Muscle of back (tissue), 13 donors: ENCODE measurements at places on chromosomes 7 and 10.

DNA sequence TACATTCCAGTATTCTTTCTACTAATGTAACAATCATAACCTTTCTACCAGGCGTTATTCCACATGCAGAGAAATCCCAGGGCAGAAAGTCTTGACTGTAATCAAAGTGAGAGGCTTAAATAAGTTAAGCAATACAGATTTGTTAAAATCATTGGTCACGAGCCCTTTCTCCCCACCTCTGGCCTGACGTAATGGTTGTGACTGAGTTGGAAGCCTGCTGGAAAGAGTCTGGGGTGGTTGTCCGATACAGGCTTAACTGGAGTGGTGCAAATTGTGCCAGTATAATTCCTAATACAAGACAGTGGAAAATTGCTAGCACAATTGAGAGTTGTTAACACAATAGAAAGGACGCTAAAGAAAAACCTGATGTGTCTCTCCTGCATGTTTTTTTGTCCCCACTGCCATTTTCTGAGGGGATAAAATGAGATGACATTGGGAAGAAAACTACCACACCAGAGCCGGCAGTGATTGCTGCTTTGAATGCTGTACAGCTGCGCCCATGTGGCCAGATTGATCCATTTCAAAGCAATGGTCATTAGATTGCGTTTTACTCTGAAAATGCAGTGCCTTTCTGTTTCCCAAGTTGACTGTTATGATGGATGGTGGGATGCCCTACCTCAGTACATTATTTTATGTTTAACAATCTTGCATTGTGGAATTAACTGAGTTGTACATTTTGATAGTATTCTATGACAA is 190.8 kb downstream of the POU6F2 start:
- DNase-seq = no peak

- DNase-seq = peak; percentile 2
These were observed 46.9 kb downstream of the ATE1 start for GRCh38 chr10:121880895-121881294.

- no peak for DNase-seq
These were observed 230.5 kb upstream of the TMEM229A start for GRCh38 chr7:124263232-124263827.

DNA sequence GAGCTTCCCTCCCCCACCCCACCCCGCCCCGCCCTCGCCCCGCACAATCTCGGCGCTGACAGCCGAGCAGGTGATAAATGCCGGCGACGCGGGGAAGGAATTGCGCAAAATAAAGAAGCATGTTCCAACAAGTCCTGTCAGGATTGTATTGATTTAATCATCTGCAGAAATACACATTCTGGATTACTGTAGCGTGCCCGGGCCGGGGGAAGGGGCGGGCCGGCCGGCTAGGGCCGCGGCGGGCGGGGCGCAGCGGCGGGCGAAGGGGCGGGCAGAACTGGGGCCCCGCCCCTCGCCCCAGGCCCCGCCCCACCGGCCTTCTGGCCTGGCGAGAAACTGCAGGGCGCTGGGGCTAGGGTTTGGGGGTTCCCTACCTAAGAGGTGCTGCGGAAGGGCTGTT is 88.9 kb upstream of the PAX2 start:
- DNase-seq = no peak

GRCh38 chr10:96719850-96720421 is 378 bp downstream of the PIK3AP1 start:
- DNase-seq = peak; percentile 48
